T47D (cell line): ENCODE measurements at places on chromosomes 6 and 20.
A peak's percentile ranks its signal among the peaks of the same experiment; 100 is the strongest.

GRCh38 chr6:106744781-106745180 lies 115.4 kb downstream of the QRSL1 start:
- no peak for DNase-seq

DNA sequence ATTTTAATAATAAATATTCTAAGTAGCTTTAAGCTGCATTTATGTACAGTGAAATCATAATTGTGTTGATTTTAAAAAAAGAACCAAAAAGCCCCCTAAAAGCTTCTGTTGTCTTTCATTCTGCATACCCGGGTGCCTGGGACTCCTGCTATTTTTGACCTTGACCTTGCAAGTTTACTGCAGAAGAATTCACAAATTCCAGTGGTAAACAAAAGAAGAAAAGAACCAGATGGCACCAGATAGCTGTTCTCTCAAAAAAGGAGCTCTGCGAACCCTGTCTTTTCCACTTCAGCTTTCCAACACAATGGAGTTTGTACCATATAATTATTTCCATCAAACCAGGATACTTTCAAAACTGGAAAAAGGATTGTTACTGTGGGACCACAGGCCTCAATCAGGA lies 363.3 kb downstream of the SMOC2 start:
- no peak for DNase-seq

DNA sequence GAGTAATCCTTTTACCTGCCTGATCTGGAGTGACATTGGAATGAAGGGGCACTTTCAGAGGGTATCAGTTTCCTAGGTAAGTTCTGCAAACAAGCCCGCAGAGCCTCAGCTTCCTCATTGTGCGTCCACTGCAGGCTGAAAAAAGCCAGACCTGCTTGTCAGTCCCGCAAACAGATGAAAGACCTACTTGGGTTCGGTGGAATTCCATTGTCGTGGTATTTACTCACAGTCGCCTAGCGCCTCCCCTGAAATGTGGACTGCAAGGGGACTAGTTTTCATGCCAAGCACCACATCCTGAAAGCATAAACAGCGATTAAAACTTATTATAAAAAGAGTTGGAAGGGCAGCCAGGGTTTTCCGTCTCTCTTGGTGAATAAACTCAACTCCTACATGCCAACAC lies 121.5 kb downstream of the PAX1 start:
- DNase-seq: no peak

DNA sequence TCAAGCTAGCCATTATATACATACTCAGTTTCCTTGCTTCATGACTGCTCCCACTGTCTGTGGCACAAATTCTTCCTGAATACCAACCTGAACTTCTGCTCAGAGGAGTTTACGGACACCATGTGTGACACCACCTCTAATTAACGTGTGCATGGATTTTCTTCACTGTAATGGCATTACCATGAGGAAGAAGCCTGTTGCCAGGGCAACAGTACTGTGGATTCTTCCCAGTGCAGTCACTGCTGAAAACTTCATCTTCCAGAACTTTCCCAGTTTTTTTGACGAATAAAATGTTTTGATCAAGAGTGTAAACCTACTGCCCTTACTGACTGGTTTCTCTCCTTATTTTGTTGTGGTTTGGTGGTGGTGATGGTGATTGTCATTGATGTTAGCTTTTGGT lies 444.3 kb upstream of the NRSN1 start:
- no peak for DNase-seq

DNA sequence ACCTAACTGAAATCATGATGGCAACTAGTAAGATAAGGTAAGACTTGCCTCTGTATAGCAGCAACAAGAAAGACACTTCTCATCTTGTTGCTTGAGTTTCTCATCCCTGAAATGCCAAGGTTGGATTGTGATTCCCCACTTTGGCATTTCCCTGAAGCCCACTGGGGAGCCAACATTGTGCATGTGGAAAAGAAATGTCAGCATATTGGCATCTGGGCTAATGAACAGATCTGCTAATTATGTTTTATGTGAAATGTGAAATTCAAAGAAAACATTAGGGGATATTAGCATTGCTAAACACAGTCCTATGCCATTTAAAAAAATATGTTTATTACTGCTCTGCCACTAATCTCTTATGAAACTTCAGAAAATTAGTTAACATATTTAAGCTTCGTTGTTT lies 126.3 kb upstream of the PCSK2 start:
- no peak for DNase-seq

DNA sequence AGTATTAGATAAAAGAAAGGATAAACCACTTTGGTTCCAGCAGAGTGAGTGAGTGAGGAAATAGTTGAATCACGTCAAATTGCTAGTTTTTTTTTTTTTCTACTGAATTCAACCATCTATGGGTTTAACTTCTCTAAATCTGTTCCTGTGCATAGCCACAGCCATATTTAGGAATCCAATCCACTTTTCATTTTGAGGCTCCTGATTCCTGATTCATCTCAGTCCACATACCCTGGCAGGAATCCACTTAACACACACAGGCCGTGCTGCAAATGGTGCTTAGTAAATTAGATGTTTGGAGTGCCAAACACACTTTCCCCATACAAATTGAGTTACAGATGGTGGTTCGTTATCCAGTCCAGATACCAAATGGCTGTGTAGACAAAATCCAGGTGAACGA lies 220.3 kb downstream of the ALDH8A1 start:
- no peak for DNase-seq

GRCh38 chr6:156779206-156780094 lies 2.3 kb downstream of the ARID1B start:
- DNase-seq: no peak

DNA sequence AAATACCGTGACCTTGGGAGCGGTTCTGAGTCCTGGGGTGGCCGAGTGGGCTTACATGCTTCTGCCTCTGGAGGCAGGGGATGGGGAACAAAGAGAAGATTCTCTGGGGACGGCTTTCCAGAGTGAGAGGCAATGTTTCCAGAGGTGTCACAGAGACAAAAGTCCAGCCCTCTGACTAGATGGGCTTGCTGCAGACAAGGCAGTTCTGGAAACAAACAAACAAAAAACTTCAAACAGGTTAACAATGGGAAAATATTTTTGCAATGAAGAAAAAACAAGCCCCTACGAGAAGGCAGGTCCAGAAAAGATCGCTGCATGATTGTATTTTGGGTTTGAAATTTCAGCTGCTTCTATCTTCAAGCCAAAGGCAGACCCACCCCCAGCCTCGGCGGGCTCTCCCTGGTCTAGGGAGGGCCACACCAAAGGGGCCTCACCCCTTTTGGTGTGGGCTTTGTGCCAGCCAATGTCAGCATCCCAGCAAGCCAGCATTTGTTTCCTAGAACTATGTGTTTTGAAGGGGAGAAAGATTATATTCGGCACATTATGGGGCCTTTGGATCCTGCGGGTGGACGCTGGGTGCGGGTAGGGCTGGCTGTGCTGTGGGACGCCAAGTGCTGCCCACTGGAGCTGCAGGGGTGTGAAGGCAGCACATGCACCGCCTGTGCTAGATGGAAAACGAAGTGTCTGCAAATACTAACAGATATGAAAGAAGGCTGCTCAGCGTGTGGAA lies 42.9 kb downstream of the RIOK1 start:
- no peak for DNase-seq

DNA sequence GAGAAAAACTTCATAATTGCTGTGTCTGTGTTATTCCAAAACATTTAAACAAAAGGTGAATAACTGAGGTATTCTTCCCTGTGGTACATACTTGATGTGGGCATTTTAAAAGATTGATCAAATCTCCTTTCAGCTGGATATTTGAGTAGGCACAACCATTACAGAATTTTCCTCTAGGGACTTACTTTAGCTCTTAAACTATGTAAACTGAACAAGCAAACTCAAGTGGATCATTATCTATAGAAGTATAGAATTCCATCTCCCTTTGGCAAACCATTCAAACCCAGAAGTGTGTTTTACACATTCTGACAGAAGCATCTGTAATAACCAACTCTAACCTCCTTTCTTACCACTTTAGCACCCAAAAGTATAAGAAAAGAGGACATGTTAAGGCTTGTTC lies 241.4 kb downstream of the ESR1 start:
- DNase-seq: peak; percentile 57

- DNase-seq: no peak
Measured at GRCh38 chr6:135871878-135872277, 20.4 kb downstream of the PDE7B start.

DNA sequence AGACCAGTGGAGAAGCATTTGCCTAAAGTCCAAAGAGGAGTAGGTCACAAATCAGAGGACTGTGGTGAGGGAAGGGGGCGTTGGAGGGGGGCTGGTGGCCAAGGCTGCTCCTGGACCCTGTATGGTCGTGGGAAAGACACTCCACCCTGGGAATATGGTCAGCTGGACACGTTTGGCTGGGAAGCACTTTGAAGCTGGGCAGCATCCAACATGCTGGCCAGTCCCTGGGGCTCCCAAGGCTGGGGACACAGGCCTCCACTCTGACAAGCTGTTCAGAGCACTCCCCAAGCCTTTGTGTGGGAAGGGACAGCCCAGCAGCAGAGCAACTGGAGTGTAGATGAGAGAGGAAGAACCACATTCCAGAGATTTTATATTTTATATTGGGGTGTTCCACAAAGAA lies 203.2 kb downstream of the ANKRD60 start:
- DNase-seq: no peak

GRCh38 chr6:85403331-85404015 lies 46.4 kb upstream of the NT5E start:
- DNase-seq: no peak

GRCh38 chr6:88492824-88493223 lies 326.7 kb upstream of the CNR1 start:
- DNase-seq: peak; percentile 18

DNA sequence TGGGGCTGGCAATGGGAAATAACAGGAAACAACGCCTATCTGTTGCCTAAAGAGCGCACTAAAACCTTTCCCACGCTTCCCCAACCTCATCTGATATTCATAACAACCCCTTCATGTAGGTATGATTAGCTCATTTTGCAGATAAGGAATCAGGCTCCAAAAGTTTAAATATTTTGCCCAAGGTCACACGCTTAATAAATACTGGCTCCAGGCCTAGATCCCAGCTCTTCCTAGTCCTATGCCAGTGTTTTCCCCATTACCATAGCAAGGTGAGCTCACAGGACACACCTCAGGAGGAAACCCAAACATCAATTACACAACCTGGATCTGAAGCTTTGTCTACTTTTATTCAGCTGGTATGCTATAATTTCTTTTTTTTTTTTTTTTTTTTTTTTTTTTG lies 19.6 kb downstream of the MBOAT1 start:
- DNase-seq: no peak

GRCh38 chr6:166673309-166673708 lies 46.3 kb upstream of the RPS6KA2 start:
- DNase-seq: no peak

DNA sequence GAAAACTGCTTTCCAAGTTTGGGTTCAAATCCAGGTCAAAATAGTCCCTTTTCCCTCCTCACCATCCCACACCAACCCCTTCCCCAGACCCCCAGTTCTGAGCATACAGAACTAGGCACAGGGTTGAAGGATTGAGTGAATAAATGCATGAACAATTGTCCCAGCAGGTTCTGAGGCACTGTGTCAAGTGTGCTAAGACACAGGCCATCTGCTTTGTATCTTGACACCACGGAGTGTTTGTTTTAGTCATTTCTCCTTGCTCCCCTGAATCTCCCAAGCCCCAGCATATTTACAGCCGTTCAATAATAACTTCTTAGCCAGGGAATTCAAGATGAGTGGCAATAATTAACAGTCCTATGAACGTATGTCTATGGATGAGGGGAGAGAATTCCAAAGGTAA lies 102.8 kb upstream of the JARID2 start:
- no peak for DNase-seq

DNA sequence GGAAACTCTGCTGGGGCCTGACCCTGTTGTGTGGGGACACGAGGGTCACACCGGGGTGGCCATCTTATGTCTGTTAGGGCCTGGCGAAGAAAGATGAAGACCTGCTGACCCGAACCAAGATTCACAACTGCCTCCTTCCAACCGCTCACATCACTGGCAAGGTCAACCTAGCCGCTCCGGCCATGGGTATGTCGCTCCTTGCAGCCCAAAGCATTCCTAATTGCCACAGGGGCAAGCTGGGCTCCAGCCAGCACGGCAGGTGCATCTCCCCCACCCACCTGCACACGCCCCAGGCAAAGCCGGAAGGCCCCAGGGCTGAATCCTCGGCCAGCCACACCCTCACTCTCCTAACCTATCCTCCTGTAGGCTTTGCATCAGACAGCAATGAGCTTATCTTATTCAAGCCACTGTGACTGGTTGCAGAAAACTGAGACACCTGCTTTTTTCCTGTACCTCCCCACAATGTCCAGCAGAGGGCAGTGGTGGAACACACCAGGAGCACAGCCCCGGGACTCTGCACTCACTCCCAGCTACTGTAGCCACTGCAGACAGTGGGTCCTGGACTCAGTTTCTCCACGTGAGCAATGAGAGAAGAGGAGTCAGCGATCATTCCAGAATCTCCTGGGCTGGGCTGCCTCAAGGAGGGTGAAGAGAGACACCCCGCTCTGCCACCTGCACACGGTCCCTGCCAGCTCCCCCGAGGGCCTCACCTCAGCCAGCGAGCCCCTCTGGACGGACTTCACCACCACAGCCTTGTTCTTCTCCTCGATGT lies 170.2 kb downstream of the PREX1 start:
- peak; percentile 91 for DNase-seq

GRCh38 chr6:8434727-8435092 lies 635 bp downstream of the SLC35B3 start:
- no peak for DNase-seq

- DNase-seq: no peak
Measured at GRCh38 chr6:39143238-39143930, 28.4 kb upstream of the SAYSD1 start.

- no peak for DNase-seq
Measured at GRCh38 chr6:69881322-69882151, 15.2 kb downstream of the COL19A1 start.

GRCh38 chr6:75154973-75155372 lies 50.9 kb downstream of the COL12A1 start:
- no peak for DNase-seq

DNA sequence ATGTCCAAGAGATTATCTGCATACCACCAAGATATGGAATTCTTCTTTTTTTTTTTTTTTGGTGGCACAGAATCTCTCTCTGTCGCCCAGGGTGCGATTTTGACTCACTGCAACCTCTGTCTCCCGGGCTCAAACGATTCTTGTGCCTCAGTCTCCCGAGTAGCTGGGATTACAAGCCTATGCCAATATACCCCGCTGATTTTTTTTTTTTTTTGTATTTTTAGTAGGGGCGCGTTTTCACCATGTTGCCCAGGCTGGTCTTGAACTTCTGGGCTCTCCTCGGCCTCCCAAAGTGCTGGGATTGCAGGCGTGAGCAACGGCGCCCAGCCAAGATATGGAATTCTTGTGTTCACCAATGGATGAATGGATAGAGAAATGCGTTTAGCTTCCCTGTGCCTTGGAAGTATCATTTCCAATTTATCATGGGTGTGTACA lies 31.0 kb downstream of the POM121L2 start:
- no peak for DNase-seq

GRCh38 chr6:18036781-18037180 lies 49.3 kb upstream of the KIF13A start:
- DNase-seq: no peak
